Stimulated activated CD4-positive, alpha-beta T cell treated with anti-CD3 and anti-CD28 coated beads, Interleukin-1b, Interleukin-23, amount 100 ng/mL, for 1 hour (primary cell): ENCODE measurements at places on chromosomes 12 and 14.

DNA sequence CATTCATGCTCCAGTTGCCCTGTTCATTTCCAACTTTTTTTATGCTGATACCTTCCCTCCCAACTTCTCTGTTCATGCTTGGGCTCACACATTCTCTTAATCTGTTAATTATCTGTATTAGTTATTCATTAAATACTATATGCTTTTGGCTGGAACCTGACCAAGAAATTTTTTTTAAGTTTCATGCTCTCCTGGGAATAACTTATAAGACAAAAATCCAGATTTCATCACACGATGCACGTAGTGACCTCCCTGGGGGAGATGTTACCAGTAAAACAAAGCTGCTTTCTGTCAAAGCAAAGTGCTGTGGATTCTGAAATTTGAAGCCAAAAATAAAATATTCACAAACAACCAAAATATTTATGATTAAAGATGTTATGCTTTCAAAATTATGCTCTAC, 215.0 kb upstream of the USP15 start:
- no peak for DNase-seq

DNA sequence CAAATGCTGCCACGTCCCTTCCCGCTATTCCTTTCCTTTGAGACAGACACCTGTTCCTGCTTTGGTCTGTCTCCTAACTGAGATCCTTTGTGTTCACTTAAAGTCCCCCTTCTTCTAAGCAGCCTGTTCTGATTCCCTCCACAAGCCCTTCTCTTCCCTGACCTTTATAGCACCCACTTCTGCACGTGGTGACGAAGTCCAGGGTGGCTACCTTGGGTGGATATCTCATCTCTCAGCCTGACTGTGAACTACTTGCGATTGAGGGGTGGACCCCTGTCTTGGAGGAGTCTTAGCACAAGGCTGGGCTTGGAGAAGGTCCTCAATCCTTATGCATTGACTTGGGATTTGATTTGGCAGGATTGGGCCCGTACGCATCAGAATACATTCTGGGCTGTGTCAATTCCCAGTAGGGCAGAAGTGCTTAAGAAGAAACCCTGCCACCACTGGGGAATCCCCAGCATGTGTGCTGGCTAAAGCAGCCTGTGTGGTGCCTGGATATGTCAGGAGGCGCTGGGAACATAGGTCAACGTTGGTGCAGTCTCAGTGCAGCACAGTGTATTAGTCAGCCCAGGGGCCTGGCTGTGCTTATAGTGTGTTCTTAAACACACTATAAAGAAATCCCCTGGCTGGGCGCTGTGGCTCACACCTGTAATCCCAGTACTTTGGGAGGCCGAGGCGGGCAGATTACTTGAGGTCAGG, 23.6 kb downstream of the KRT80 start:
- DNase-seq, result no peak

DNA sequence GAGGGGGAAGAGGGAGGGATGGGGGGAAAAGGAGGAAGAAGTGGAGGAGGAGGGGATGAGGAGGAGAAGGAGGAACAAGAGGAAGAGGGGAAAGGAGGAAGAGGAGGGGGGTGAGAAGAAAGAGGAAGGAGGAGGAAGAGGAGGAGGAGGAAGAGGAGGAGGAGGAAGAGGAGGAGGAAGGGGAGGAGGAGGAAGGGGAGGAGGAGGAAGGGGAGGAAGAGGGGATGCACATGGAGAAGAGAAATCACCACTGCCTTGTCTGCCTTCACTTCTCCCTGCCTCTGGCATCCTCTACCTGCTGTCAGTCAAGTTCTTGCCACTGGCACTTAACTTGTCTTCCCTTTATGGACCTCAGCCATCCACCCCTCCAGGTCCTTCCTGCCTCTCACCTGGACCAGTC, 59.9 kb downstream of the TTC9 start:
- DNase-seq, result no peak

DNA sequence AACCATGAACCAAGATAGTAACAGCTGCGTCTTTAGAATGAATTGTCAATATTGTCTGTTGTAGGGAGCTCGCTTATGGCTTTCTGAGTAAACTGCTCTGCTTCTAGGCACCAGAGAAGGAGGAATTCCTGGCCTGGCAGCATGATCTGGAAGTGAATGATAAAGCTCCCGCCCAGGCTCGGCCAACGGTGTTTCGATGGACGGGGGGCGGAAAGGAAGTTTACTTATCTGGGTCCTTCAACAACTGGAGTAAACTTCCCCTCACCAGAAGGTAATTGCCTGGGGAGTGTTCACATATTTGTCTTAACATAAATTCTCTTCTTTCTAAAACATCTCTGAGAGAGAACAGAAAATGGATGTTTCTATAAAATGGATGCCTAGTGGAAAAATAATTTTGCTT, 4.3 kb downstream of the PRKAB1 start:
- DNase-seq, result no peak

- no peak for DNase-seq
Measured at GRCh38 chr12:27711317-27711682, 668 bp downstream of the MRPS35 start.

DNA sequence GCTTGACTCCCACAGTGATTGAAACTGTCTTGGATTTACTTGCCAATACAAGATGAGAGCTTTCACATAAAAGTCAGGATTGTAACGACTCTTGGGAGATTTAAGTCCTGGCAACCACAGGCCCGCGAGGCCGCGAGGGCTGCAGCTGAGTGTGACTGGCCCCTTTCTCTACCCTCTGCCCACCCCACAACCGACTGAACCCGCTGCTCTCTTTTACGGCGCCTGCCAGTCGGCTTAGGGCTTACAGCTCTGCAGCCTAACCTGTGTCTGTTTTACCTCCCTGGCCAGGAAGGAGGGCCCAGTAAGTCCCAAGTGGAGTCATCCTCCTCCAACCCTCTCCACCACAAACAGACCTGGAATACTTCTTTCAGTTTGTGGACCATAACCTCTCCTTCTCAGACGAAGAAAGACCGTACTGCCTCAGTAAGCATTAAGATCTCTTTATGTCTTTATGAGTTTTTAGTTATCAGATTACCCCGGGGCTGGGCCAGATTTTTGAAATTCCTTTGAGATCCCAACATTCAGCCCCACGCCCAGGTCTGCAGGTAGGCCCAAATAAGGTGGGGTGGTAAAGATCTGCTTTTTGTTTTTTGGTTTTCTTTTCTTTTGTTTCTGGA, 12.6 kb upstream of the TIGAR start:
- no peak for DNase-seq

GRCh38 chr12:90111791-90112580, 403.3 kb upstream of the ATP2B1 start:
- no peak for DNase-seq

DNA sequence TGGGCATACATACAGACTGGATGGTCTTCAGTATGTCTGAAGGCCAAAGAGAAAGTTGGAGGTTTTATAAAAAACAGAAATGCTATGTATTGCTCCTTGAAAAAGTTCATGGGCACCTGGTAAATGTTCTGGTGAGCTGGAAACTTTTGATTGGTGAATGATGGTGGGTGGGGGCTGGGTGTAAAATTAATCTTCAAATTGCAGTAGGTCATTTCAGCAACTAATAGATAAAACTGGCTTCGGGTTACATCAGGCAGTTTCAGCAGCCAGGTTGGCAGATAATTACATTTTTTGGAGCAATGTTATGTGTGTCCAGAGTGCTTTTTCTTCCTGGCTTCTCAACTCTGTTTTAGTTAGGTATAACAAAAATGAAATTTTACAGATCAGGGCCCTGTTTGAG, 35.3 kb downstream of the SDR9C7 start:
- no peak for DNase-seq

DNA sequence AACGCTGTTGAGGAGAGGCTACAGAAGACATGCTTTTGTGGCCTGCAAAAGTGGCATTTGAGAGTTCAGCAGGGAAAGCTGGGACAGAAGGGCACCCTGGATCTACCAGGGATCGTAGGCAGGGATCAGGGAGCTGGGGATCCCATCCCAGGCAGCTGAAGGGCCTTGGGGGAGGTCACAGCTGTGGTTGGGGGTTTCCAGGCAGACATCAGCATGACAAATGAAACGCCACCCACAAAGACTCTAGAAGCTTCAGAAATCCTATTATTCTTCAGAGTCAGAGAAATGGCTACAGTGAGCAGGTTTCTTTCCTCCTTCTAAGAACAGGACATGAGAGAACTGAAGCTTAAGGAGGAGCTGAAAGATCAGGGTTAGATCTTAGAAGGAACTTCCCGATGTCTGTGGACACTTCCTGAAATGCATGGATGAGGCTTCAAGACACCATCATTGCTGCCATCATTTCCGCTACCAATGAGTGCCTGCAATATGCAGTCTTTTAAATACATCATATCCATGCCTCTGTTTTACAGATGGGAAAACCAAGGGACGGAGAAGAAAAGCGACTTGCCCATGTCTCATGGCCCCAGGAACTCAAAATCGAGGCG, 104.3 kb downstream of the RBM19 start:
- DNase-seq, result no peak

DNA sequence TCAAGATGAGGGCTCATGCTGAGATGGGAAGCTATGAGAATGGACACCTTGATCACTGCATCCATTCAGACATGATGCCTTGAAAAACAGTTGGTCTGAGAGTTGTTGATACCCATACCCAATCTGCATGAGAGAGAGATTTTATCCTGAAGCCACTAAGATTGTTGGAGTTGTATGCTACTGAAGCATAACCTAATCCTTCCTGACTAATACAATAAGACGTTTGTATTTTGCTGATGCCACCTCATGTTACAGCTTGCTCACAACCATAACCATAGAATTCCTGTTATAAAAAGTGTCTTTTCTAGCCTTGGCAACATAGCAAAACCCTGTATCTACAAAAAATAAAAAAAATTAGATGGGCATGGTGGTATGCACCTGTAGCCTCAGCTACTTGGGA, 12.7 kb upstream of the SERPINA1 start:
- DNase-seq, result no peak

- no peak for DNase-seq
Measured at GRCh38 chr12:39300799-39301198, 142.1 kb downstream of the KIF21A start.

DNA sequence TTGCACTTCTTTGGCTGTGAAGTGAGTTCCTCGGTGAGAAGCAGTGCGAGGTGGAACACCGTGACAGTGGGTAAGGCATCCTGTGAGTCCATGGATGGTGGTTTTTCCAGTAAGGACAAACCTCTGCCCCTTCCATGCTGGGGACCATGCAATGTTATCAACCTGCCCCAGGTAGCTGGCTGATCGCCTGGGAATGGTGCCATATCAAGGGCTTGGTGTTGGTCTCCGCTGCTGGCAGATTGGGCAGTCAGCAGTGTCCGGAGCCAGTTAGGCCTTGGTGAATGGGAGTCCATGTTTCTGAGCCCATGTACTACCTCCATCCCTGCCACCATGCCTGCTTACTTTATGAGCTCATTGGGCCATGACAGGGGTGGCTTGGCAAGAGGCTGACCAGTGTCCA, 114.7 kb upstream of the C14orf180 start:
- no peak for DNase-seq

DNA sequence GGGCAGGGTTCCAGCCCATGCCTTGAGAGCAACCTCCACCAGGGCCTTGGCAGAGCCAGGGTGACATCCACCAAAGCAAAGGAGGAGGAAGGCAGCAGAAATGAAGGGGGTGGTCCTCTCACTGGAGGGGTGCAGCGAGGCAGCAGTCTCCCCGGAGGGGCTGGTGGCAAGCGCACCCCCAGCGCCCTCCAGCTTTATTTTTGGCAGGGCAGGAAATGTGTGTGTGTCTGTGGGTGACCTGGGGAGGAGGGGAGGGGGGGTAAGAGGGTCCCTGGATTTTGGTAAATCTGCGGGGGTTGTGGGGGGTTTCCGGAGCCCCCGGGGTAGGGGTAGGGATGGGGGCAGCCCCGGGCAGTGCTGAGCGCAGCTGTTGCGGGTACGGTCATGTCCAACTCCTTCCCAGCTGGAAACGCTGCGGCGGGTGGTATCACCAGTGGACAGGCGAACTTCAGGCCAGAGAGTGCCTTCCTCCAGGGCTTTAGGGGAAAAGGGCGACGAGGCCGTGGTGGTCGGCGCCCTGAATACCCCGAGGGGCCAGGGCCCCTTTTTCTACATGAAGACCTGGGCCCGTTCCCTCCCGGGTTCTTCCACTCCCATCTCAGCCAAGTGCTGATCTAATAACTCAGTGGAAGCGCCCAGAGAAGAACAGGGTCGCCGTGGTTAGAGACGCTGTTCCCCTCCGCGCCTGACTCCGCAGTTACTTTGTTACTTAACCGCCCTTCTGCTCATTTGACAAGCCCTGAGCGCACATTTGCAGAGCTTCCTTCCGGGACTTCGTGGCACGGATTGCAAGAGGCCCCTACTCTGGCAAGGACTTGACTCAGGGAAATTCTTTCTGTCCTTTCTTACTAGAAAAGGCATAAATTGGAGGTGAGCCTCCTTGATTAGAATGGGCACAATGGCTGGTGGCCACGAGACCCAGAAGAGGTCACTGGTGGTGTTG, 55.2 kb downstream of the FOS start:
- DNase-seq, result peak; percentile 19

GRCh38 chr12:111405859-111406473, at the start of gene SH2B3:
TSS of gene SH2B3 (plus strand) at chr12:111405923. CDS start at chr12:111418146, 12,223 bp downstream.
- peak; percentile 48 for DNase-seq

DNA sequence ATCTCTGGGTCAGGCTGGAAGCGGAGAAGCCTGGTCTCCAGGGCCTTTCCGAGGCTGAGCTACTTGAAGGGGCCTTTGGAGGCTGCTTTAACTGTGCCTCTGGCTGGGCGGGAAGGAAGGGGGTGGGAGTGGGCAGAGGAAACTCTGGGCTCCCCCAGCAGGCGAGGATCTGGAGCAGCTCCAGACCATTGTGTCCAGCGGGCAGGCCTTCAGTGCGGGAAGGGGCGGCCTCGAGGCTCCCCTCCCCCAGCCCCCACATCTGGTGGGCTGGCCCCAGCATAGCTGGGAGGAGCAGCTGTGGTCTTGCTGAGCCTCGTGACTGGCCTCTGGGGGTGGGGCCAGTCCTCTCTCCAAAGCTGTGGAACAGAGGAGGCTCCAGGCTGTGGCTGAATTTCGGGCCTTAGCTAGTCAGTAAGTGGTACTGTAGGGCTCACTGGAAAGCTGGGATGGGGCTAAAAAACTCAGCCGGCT, 3.4 kb downstream of the TAMALIN start:
- no peak for DNase-seq

GRCh38 chr12:131333136-131333535, 377.8 kb upstream of the SFSWAP start:
- no peak for DNase-seq

DNA sequence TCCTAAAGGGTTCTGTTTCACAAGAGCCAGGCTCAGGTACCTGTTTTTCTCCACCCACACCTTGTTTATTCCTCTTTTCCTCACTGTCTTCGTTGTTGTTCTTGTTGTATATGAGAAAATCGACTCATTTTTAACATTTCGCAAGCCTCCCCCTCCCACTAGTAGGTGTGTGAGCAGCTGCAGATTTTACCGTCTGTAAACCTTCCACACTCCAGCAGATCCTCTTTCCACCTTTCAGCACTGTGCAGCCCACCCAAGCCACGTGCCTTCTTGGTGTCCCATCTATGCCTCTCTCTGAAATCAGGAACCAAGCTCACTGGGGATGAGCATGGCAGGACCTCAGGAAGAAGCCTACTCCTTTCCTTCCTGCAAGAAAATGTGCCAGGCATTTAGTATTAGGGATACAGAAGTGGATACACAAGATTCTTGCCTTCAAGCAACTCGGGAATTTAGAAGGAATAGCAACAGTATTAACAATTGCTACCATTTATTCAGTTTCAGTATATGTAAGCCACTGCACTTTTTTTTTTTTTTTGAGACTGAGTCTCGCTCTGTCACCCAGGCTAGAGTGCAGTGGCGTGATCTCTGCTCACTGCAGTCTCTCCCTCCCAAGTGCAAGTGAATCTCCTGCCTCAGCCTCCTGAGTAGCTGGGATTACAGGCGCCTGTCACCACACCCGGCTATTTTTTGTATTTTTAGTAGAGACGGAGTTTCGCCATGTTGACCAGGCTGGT, 113.6 kb downstream of the CHST11 start:
- no peak for DNase-seq

GRCh38 chr12:30829876-30830275, 75.1 kb upstream of the CAPRIN2 start:
- no peak for DNase-seq

- no peak for DNase-seq
Measured at GRCh38 chr12:99386907-99387306, 260.6 kb upstream of the GARIN6 start.
